CD8-positive, alpha-beta memory T cell (primary cell): ENCODE measurements at places on chromosomes 3 and 15. TPM values are rescaled to one million over a fixed set of nuclear protein-coding genes. Genes with fewer than 3 reads are reported as not detected.

- no peaks in the 10 kb centered on the region for H3K27me3 ChIP-seq
- DNase-seq, result no peak
- no peaks in the 10 kb centered on the region for H3K36me3 ChIP-seq
- no peak overlapping the region for H3K4me3 ChIP-seq
- H3K27ac ChIP-seq, result no peak overlapping the region
- H3K4me1 ChIP-seq, result no peaks in the 10 kb centered on the region
Measured at GRCh38 chr3:61181874-61182273, 69.4 kb downstream of the FHIT start.

GRCh38 chr3:188137051-188137450 lies 16.9 kb upstream of the LPP start:
- no peaks in the 10 kb centered on the region for H3K27me3 ChIP-seq
- no peaks in the 10 kb centered on the region for H3K4me1 ChIP-seq
- H3K4me3 ChIP-seq, result no peak overlapping the region
- no peak for DNase-seq
- H3K36me3 ChIP-seq, result no peaks in the 10 kb centered on the region
- no peak overlapping the region for H3K27ac ChIP-seq

Gene EFCAB12
- 0.39 TPM for total RNA-seq

DNA sequence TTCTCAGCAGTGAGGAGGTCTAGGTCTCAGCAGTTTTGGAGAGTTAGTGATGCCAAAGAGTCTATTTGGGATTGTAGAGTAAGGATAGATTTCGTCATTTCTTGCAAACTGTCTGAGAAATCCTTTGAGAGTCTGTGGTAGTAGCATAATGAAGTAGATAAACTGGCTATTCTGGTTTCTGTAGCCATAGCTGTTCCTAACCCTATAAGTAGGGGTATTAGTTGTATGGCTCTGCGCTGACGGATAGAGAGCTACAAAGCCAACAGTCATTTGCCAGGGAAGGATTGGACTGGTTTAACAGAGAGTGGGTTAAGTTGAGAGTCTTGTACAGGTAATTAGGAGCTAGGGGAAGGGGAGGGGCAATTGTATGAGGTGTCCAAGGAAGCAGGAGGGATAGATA lies 50.6 kb downstream of the KLHDC8B start:
- no peaks in the 10 kb centered on the region for H3K27me3 ChIP-seq
- H3K36me3 ChIP-seq, result no peaks in the 10 kb centered on the region
- DNase-seq, result no peak

- no peak overlapping the region for H3K27ac ChIP-seq
- DNase-seq, result no peak
- H3K4me3 ChIP-seq, result no peak overlapping the region
Measured at GRCh38 chr3:1404270-1404962, 311.6 kb downstream of the CNTN6 start.

Gene KLHL6
- 31.0 TPM for total RNA-seq

Gene HGD
- total RNA-seq, result 0.98 TPM

DNA sequence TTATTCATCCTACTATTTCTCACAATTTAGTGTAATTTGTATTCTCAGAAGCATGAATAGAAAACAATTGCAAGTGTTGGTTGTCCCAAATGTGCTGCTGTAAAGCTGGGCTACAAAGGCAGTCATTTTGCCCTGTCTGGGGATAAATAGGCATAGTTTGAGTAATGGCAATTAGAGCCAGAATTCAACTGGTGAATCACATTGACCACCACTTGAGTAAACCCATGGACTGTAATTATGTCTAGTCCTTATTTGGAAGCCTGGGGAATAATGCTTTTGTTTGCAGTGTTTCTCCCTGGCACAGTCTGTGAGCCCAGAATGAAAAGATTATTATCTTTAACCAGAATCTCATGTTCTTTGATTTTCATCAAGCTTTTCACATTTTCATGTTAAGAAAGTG lies 30.5 kb upstream of the CHL1 start:
- H3K4me3 ChIP-seq, result no peak overlapping the region
- no peaks in the 10 kb centered on the region for H3K4me1 ChIP-seq
- H3K36me3 ChIP-seq, result no peaks in the 10 kb centered on the region
- DNase-seq, result no peak
- no peak overlapping the region for H3K27ac ChIP-seq
- H3K27me3 ChIP-seq, result no peaks in the 10 kb centered on the region

Gene CDHR4
- total RNA-seq, result not detected

- H3K4me3 ChIP-seq, result no peak overlapping the region
- H3K27me3 ChIP-seq, result no peaks in the 10 kb centered on the region
- no peak overlapping the region for H3K27ac ChIP-seq
- H3K36me3 ChIP-seq, result no peaks in the 10 kb centered on the region
Measured at GRCh38 chr15:52227456-52227855, 36.3 kb upstream of the GNB5 start.

DNA sequence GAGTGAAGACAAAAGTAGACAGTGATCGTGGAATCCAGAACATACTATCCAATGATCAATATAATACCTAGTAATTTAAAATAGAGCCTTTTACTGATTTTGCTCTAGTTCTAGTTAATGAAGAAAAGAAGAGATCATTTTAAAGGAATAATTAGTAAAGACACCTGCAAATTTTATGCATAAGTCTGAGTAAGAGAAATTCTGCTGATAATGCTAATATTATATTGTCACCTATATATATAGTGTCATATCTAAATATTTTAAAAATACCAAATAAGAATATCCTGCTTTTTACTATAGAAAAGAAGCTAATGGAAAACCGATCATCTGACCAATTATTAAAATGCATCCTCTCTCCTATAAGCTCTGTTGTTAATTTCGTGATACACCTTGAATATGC lies 152.1 kb downstream of the CNTN4 start:
- H3K27me3 ChIP-seq, result no peaks in the 10 kb centered on the region
- H3K36me3 ChIP-seq, result no peaks in the 10 kb centered on the region
- no peaks in the 10 kb centered on the region for H3K4me1 ChIP-seq
- H3K4me3 ChIP-seq, result no peak overlapping the region
- DNase-seq, result no peak

DNA sequence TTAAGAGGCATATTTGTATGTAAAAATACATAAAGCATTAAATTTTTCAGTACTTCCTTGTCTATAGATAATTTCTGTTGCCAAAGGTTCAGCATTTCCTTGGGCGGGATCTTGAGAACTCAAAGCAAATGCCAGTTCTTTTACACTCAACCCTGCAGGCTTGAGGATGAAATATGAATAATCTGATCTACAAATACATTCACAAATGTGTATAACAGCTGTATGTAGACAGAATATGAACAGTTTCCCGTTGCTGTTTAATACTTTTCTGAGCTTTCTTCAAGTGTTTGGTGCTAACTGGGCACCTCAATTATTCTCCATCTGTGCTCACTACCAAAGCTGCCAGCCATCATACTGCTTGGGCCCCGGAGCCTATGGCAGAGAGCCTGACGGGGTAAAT lies 661.3 kb downstream of the NLGN1 start:
- no peak for DNase-seq
- no peaks in the 10 kb centered on the region for H3K4me1 ChIP-seq
- H3K36me3 ChIP-seq, result no peaks in the 10 kb centered on the region
- H3K27me3 ChIP-seq, result no peaks in the 10 kb centered on the region

DNA sequence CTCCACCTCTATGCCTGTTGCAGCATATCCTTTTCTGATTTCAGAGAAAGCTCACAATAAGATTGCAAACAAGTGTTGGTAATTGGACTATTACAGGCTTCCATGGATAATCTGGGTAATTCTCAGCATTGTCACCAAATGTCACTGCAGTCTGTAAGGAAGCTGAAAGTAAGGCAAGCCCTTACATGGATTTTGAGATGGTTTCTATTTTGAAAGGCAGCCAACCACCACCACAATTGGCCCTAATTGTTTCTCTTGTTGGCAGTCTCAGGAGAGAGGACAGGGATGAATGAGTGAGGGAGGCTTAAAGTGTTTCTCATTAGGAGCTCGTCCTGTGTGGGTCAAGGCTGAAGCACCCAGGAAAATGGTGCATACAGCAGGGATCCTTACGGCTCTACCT lies 879.9 kb downstream of the TUSC7 start:
- no peak for DNase-seq
- no peak overlapping the region for H3K4me3 ChIP-seq
- H3K27ac ChIP-seq, result no peak overlapping the region

Gene SSR3
- total RNA-seq, result 171 TPM

DNA sequence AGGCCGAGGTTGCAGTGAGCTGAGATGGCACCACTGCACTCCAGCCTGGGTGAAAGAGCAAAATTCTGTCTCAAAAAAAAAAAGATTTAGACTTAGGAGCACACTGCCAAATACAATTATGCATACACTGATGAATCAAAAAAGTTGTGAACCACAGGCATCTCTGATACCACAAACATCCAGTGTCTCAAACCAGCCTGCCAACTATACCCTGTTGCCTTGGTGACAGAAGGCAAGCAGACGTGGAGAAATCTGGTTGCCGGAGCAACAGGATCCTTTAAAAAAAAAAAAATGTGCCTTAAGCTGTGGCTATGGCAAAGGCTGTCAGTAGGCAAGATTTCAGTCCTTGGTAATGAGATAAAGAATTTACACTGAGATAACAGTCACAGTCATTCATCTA lies 202.3 kb downstream of the NEK10 start:
- H3K27me3 ChIP-seq, result no peaks in the 10 kb centered on the region
- H3K4me3 ChIP-seq, result no peak overlapping the region
- no peak overlapping the region for H3K27ac ChIP-seq
- H3K4me1 ChIP-seq, result no peaks in the 10 kb centered on the region
- no peak for DNase-seq
- no peaks in the 10 kb centered on the region for H3K36me3 ChIP-seq

- no peaks in the 10 kb centered on the region for H3K36me3 ChIP-seq
- no peak overlapping the region for H3K4me3 ChIP-seq
- DNase-seq, result no peak
Measured at GRCh38 chr3:149382518-149382917, 5.1 kb upstream of the TM4SF1 start.
